ENCODE measurements at places on chromosomes 1 and 21.

DNA sequence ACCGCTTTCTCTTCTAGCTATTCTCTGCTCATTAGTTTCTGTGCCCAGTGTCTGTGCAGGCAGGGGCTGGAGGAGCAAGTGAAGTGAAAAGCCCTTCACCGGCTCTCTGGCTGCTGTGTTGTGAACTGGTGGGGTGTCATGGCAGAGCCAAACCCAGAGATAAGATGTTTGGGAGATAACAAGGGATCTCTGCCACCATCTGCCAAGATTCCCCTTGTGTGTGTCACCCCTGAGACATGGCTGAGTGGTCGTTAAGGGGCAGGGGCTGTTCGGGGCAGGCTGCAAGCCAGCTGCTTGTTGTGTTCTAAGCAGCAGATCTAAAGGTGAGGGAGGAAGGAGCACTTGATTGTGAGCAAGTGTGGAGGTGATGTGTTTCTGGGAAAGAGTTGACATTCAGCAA is 24.5 kb downstream of the CNIH3 start:
- no peak for DNase-seq

DNA sequence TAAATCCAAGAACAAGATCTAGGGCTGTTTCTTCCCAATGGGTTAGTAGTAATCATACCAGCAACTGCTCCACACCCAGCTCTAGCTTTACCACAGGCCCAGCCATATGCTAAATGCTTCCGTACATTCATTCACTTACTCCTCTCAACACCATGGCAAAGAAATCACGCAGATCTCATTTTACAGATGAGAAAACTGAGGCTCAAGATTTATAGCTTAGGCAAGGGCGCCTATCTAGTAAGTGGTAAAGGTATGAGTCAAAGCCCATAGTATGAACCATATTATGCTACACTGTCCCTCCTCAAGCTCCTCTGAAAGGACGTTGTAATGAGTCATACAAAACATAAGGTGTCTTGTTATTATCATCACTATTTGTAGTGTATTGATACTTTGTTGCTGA is 82.2 kb downstream of the NIBAN1 start:
- DNase-seq = no peak

DNA sequence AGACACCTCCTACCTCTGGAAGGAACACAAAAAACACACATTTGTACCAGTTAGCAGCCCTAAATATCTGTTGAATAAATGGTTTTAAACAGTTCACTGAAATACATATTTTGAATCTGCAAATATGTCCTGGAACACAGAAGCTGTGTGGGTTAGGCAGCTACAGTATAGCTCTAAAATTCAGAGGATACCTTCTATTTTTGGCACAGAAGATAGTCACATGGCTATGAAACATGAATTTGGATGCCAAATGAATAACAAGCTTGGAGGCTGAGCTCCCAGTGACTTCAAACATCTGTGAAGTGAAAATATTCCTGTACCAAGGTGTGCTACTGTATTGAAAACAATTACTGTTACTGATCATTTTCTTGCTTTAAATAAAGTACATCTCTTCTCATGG is 391.5 kb upstream of the ADGRL2 start:
- DNase-seq = no peak

DNA sequence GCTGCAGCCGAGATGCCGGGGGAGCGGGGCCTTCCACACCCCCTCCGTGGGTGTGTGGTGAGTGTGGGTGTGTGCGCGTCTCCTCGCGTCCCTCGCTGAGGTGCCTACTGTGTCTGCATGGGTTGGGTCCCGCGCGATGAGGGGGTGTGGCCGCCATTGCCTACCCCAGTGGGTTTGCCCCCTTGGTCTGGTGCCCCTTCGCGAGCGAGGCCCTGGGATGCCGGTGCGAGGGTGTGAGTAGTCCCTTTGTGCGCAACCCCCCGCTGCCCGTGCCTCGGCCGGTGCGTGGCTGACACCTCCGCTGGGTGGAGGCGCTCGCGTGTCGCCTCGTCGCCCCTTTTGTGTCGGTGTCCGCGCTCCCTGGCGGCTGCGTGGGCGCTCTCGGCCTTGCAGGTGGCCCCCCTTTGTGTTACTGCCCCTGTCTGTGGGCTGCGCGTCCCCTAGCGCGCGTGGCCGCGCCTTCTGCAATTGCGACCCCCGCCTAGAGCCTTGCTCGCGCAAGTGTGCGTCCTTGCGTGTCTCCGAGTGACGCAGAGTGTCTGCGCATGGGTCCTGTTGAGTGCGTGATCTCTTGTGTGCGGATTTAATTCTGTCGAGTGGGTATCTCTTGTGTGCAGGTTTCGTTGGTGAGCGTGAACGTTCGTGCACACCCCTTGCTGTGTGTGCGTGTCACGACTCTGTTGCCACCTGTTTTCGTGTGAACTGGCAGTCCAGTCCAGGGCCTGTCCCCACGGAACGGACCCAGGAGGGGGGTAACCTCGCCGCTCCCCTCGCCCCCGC is 553 bp downstream of the TTC3 start:
- peak; percentile 79 for DNase-seq

DNA sequence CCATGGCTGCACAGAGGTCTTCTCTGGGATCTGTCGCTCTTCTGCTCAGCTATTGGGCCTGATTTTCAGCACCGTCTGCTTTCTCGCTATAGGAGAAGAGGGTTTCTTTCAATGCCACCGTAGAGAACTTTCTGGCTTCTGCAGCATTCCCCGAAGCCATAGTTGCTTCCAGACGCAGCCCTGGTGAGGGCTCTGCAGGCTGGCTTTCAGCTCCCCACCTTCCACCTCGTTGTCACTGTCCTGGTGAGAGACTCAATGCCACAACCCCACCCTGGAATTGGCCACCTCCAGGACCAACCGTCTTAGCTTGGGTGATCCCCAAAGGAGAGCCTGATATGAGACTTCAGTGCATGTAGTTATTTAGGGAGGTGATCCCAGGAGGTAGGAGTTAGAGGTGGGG is 12.0 kb upstream of the PRKCZ start:
- DNase-seq = no peak

DNA sequence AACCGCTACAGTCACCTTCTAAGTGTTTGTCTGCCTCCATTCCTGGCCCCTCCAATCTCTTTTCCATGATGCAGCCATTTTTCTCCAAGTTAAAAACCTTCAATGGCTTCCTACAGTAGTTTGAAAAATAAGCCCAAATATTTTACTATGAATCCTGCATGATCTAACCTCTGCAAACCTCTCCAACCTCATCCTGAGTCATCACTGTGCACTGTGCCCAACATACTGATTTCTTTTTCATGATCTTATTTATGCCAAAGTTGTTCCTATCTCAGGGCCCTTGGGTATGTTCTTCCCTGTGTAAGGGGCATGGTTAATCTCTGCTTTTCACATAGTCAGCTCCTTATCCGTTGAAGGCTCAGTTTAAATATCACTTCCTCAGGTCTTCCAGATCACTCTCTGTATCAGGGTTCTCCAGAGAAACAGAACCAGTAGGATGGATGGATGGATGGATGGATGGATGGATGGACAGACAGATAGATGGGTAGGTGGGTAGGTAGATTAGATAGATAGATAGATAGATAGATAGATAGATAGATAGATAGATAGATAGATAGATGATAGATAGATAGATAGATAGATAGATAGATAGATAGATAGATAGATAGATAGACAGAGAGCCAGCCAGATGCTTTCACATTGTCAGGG is 18.1 kb upstream of the PTPN14 start:
- DNase-seq = no peak

DNA sequence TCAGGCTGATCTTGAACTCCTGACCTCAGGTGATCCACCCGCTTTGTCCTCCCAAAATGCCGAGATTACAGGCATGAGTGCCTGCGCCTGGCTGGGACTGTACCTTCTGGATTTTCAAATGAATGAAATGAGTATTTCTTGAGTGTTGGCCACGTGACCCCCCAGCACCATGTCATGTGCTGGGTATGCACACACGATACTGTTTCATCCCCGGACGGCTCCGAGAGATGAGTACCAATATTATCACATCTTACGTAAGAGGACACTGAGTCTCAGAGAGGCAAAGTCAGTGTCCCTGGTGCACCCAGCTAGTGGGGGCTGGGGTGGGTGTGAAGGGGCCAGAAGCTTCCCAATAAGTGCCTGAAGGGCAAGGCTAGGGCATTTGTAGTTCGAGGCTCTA is 780 bp upstream of the CROCC start:
- DNase-seq = no peak

- DNase-seq = no peak
Measured at GRCh38 chr1:2610036-2610959, 22.5 kb downstream of the MMEL1 start.

- no peak for DNase-seq
Measured at GRCh38 chr1:47978486-47978885, 18.7 kb downstream of the TRABD2B start.

DNA sequence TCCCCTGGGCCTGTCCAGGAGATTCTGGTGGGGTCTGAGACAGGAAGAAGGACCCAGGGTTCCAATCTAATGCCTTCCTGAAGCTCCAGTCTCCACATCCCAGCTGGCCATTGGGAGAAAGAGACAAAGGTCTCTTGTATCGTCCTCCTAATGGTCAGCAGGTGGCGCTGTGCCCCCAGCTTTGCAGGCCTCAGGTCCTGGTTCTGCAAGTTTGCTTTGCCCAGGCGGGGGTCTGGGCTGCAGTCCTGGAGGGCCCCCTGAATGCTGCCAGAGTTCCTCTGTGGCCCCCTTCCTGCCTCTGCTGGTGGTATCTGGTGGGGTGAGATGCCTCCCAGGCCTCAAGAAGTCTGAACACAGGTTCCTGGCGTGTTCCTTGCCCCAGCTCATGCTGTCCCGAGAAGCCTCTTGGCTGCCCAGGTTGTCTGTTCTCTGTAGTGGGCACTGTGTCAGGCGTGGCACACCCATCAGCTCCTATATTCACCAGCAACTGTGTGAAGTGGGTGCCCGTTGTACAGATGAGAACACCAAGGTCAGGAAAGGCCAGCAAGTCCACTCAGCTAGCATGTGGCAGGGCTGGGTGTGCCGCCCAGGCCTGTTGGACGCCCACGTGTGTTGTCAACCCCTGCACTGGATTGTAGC is 33.8 kb upstream of the CSF3R start:
- DNase-seq = peak; percentile 51

- DNase-seq = no peak
Measured at GRCh38 chr1:75970631-75971030, 38.4 kb upstream of the ASB17 start.

GRCh38 chr1:173100476-173101107 is 49.9 kb upstream of the TNFSF18 start:
- DNase-seq = no peak

DNA sequence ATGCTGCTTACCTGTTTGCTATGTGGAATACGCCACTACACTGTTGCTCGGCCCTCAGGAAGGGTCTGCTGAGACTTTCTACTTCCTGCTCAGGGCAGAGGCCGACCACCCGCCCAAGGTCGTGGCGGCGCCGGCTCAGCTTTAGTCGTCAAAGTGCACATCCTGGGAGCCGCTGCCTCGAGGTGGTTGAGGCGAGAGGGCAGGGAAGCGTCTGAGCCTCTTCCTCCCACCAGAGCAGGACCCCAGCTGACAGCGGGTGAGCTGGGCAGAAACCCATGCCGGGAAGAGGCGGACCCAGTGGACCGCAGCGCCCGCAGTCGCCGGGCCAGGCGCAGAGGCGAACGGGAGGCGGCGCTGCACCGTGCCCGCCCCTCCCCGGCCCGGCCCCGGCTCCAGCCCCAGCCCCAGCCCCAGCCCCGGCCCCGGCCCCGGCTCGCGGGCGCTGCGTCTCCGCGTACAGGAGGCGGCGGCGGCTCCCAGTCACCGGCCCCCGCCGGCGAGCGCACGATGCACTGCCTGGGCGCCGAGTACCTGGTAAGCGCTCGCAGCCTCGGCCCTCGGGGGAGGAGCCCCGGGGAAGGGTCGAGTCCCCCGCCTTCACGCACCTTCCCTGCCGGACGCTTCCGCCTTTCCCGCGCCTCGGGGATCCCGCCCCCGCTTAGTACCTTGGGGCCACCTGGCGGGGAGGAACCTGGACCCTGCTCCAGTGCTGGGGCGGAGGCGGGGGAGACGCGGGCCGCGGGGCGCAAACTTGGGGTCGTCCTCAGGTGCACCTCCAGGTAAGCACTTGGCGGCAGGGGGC is at the start of gene SLC44A3:
TSS of gene SLC44A3 (plus strand) at position 413 of the 802 bp plus-strand sequence. CDS start at position 508, 95 bp downstream.
- peak; percentile 81 for DNase-seq

DNA sequence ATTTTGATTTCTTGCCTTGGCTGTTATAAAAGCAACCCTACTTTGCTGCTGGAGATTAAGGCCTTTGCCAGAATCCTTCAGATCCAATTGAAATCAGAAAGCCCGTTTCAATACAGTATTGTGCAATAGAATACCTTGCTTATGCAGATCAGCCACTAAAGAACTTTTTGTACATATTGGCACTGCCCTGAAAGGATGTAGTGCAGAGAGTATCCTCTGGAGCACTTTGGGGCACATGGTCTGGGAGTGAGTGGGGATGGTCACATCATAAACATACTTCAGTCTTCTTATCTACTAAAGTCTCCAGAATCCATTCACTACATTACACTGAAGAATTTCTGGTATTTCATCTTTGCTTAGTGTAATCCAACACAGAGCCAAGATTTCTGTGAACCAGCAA is 189.0 kb downstream of the CENPF start:
- DNase-seq = no peak

DNA sequence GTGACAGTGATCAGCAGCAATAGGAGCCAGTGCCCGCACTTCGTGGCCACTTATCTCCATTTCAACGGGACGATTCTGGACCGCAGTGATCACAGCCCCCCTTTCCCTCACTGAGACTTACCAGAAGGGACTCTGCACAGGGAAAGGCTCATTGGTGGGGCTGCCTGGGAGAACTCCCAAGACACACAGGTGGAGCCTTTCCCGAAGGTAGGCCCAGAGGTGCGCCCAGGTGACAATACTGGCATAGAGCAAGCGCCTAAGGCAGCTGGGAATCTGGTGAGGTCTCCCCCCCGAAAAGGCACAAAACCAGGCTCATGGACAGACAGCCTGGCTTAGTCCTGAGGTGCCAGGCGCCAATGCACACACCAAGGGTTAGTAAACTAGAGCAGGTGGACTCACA is 318.9 kb downstream of the AJAP1 start:
- DNase-seq = no peak

DNA sequence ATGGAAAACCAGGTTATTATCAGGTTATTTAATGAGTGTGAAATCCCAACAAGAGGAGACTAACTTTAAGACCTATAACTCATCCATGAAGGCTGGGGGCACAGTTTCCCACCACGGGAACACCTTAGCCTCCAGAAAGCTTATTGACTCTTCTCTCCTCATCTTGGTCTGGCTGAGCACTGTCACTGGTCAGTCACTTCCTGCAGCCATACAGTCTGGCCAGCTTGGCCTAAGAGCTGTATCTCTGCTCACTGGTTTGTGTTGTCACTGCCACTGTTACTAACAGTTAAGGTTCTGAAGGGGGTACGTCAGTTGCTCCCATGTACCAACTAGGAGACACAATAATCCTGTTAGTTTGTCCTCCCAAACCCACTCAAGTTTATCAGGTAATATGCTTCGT is 16.7 kb upstream of the DDAH1 start:
- no peak for DNase-seq

DNA sequence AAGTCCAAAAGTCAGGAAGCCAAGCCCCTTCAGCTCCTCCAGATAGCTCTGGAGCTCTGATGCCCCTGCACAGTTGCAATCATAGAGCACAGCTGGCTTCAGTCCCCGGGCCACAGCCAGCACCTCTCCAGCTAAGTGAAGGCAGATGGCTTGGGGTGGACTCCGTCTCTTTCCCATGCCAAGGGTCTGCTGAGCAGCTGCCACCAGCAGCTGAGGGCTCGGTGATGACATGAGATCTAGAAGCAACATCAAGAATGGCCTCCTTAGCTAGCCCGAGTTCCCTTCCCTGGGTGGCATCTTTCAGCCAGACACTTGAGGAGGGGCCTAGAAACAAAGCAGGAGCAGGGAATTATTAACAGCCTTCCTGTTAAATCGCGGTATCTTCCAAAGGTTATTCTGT is 973 bp downstream of the C1orf74 start:
- DNase-seq = peak; percentile 56

Measured in femur (tissue), 1 donor.